ENCODE measurements at places on chromosomes 4 and X.

DNA sequence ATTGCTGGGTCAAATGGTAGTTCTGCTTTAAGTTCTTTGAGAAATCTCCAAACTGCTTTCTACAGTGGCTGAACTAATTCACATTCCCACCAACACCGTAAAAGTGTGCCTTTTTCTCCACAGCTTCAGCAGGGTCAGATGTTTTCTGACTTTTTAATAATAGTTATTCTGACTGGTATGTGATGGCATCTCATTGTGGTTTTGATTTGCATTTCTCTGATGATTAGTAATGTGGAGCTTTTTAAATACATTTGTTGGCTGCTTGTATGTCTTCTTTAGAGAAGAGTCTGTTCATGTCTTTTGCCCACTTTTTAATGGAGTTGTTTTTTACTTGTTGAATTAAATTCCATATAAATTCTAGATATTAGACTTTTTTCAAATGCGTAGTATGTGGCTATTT is 257.5 kb upstream of the ANKRD50 start:
- DNase-seq, result no peak

GRCh38 chr4:54526560-54526959 is 131.2 kb upstream of the KIT start:
- DNase-seq, result no peak

GRCh38 chr4:38132107-38132673 is 172.0 kb downstream of the PTTG2 start:
- peak; percentile 51 for DNase-seq

DNA sequence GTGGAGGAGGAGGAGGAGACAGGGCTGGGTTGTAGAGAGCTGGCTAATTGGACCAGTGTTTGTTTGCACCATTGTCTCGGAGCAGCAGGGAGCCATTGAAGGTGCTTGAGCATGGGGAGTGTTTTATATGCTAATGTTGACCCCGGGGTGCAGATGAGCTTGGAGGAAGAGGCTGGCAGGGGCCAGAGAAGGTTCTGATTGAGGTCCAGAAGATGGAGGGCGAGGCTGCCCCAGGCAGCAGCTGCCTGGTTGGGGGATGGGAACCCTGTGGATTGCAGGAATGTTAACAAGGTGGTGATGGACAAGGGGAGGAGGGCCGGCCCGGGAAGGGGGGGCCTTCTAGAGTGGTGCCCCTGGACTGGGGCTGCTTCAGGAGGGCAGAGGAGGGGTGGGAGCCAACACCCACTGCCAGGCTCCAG is 18.0 kb downstream of the DOK7 start:
- DNase-seq, result no peak

- no peak for DNase-seq
Measured at GRCh38 chrX:8673201-8673600, 58.7 kb downstream of the ANOS1 start.

DNA sequence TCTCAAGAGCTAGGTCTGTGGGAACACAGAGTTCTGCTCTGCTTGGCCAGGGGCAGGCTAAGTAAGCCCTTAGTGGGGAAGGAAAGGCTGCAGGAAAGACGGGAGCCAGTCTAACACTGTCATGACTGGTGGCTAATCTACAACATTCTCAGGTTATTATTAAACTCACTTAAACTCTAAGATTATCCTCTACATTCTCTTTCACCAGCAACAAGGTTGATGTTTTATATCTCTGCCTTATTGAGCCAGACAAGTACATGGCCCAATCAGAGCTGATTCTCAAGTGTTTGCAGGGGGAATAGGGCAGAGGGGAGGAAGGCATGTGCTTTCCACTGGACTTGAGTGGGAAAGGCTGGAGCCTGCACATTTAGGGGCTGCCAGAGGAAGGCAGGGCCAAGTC is 50.9 kb upstream of the FAM241A start:
- no peak for DNase-seq

DNA sequence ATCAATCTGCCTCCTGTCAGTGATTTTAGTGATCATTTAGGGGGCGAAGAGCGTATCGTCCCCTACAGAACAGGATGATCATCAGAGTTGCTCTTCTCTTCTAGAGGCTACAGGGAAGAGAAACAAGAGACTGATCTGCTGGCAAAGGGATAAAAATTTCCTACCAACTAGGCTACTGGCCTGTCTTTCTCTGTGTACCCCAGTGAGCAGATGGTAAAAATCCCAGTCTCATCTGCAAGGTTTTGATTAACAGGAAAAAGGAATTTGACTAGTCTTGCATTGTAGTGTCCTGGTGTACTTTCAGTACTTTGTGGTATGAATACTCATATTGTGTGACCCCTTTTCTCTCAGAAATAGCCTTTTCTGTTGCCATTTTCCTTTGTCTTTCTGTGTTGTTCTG is 21.8 kb upstream of the AADAT start:
- no peak for DNase-seq

GRCh38 chrX:53082773-53083616 is 828 bp downstream of the TSPYL2 start:
- no peak for DNase-seq

DNA sequence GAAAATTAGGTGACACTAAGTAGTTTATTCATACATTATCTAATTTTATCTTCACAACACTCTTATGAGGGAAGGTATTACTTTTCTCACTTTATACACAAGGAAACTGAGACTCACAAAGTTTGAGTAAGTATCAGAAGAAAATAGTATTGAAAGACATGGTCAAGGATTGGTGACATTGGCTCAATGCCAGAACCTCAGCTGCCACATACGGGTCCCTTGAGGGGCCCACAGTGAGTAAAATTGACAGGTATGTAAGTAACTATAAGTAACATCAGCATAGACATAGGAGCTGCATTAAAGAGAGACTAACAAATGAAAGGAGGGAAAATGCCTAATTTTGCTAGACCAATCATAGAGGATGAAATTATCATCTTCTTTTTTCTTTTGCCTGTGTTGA is 134.1 kb downstream of the COX18 start:
- no peak for DNase-seq

- DNase-seq, result no peak
Measured at GRCh38 chr4:113173793-113174264, 124.4 kb downstream of the ANK2 start.

- no peak for DNase-seq
Measured at GRCh38 chrX:151153086-151153485, 23.3 kb upstream of the GPR50 start.

- DNase-seq, result no peak
Measured at GRCh38 chr4:89069481-89069880, 12.5 kb upstream of the FAM13A start.

DNA sequence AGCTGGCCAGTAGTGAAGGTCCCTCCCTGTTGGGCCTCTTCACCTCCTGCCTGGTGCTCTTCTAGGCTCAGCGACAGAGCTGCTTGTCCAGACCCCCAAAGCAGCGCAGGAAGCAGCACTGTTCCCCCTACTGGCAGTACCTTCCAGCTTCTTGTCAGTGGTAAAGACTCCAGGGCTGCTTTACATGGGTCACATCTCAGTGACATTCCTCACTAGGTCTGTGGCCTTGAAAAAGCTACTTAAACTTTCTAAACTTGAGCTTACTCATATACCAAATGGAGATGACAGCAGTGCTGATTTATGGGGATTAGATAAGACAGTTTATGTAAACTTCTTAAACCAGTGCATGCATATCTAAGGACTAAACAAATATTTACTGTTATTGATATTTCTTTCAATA is 117.3 kb downstream of the FAT4 start:
- DNase-seq, result no peak

DNA sequence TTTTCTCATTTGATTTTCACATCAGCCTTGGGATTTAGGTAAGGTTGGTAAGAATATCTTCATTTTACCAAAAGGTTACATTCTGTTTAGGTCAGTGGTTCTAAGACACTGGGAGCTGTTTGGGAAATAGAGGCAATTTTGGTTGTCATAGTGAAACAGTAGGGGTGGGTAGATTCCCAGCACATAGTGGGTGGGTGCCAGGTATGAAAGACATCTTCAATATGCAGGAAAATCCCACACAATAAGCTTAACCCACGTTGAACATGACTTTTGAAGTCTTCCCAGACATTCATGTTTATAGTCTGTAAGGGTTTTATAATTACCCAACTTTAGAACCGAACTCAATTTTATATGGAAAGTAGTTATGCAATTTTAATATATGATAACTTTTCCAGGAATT is 249.6 kb downstream of the SNCA start:
- DNase-seq, result no peak

- peak; percentile 5 for DNase-seq
Measured at GRCh38 chrX:147953976-147954375, 27.2 kb upstream of the FMR1NB start.

- no peak for DNase-seq
Measured at GRCh38 chrX:55867181-55867651, 149.7 kb downstream of the RRAGB start.

DNA sequence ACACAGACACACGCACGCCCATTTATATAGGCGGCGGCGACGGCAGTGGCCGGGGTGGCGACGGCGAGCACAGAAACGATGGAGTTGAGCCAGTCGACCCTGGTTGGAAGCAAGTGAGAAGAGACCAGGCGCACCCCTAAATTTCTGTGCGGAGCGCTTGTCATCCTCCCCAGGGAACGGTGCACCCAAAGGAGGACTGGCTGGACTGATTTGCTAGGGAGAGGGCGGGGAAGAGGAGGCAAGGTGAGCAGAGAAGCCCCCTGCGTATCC is 302 bp downstream of the NHS start:
- no peak for DNase-seq

- no peak for DNase-seq
Measured at GRCh38 chrX:133813971-133814370, 171.4 kb downstream of the GPC3 start.

DNA sequence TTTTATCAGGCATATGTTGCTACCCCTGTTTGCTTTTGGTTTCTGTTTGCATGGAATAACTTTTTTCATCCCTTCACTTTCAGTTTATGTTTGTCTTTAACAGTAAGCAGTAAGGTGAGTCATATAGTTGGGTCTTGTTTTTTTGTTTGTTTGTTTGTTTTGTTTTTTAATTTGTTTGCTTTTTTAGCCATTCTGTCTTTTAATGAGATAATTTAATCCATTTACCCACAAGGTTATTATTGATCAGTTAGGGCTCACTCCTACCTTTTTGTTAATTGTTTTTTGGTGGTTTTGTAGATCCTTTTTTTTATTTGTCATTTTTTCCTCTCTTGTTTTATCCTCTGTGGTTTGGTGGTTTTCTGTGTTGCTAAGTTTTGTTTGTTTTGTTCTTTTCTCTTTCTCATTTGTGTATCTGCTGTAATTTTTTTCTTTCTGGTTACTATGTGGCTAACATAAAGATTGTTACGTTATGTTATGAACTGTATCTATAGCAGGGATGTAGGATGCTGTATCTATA is 379.5 kb upstream of the MAD2L1 start:
- no peak for DNase-seq

GRCh38 chrX:22987452-22987851 is 12.3 kb upstream of the DDX53 start:
- DNase-seq, result no peak

GRCh38 chr4:181799561-181800069 is 443.6 kb upstream of the TENM3 start:
- DNase-seq, result no peak

- DNase-seq, result no peak
Measured at GRCh38 chr4:31234494-31234893, 514.3 kb downstream of the PCDH7 start.

DNA sequence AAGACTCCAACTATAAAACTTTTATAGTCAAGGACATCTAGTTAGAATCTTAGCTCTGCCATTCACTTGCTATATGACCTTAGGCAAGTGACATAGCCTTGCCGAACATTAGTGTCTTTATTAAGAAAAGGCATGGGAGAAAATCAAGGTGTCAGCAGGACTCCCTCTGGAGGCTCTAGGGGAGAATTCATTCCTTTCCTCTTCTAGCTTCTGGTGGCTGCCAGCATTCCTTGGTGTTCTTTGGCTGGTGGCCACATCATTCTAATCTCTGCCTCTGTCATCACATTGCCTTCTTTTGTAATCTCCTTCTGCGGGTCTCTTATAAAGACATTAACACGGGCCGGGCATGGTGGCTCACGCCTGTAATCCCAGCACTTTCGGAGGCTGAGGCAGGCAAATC is 99.8 kb downstream of the PPP1R2C start:
- DNase-seq, result no peak

DNA sequence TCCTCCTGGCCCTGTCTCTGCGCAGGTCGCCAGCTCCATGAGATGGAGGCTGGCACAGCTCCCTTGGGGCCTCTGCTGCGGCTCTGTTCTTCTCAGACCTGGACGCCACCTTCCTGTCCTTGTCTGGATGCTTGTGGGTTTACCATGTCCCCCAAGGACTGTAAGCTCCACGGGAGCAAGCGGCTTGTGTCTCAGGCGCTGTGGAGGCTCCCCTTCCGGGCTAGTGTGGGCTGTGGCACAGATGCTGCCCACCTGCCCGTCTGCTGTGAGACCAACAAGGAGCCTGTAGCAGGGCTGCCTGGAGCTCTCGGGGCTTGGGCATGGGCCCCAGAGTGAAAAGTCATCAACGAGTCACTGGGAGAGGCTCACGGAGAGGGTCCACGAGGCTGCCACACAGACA is 25.2 kb downstream of the NAT8L start:
- no peak for DNase-seq

GRCh38 chr4:98151145-98151924 is 8.1 kb upstream of the STPG2 start:
- DNase-seq, result no peak

- DNase-seq, result no peak
Measured at GRCh38 chr4:7998447-7998846, 58.8 kb upstream of the AFAP1 start.

DNA sequence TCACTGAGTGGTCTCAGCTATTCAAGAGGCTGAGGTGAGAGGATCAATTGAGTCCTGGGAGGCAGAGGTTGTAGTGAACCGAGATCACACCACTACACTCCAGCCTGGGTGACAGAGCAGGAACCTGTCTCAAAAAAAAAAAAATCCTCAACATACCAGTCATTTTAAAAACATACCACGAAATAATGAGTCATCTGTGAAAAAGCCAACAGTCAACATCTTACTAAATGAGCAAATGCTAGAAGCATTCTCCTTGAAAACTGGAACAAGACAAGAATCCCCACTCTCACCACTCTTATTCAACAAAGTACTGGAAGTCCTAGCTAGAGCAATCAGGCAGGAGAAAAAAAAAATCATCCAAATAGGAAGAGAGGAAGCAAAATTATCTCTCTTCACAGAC is 104.0 kb upstream of the ARHGEF9 start:
- DNase-seq, result no peak

- no peak for DNase-seq
Measured at GRCh38 chrX:119518371-119518770, 46.8 kb downstream of the STEEP1 start.

GRCh38 chr4:100649417-100649816 is 131.6 kb upstream of the EMCN start:
- DNase-seq, result no peak

DNA sequence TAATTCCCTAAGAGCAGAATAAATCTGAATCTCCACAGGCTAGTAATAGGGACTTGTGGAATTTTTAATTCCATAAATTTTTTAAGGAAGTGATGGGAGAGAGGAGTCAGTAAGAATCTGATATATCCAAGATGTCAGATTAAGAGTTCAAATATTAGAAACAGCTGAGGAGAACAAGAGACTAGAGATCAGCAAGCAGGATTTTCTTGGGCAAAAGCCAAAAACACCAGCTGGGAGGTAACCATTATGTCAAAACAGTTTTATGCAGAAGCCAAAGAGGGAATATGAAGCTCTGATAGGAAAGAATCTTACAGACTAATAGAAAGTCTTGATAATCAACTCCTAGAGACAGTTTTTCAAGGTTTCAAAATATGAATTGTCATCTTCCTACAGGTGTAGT is 72.2 kb upstream of the RBPJ start:
- DNase-seq, result peak; percentile 16

GRCh38 chr4:35695421-35695820 is 548.9 kb downstream of the ARAP2 start:
- DNase-seq, result no peak
